Activated CD8-positive, alpha-beta memory T cell treated with anti-CD3 and anti-CD28 coated beads for 1 hour (primary cell): ENCODE measurements at places on chromosomes 4 and X.

DNA sequence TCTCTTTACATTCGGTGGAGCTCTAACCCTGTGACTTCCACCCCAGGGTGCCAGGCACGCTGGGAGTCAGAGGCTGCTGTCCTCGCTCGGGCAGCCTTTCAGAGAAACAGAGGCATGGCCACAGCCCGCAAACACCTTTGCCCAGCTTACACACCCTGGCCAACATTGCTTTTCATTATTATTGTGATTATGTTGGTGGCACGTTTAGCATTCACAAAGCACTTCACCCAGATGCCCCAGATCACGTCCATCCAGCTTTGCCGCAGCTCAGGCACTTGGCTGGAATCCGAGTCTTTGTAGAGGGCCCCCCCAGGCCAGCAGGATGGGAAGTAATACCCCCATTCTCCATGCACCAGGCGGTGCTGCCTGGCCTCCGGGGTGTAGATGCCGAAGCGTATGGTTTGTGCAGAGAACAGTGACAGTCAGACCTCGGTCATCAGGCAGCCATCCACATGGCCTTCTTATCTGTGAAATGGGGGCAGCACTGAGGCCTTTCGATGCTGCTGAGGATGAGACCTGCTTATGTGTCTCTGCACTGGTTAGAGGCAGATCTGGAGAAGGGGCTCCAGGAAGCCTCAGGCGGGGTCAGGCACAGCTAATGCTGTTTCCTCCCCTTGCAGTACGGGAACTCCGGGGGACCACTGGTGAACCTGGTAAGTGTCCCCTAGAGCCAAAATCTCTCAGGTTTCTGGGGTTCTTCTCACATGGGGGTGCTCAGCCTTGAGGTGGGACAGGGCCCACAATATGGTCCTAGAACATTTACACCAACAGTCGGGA lies 22.3 kb downstream of the HTRA3 start:
- DNase-seq, result no peak

DNA sequence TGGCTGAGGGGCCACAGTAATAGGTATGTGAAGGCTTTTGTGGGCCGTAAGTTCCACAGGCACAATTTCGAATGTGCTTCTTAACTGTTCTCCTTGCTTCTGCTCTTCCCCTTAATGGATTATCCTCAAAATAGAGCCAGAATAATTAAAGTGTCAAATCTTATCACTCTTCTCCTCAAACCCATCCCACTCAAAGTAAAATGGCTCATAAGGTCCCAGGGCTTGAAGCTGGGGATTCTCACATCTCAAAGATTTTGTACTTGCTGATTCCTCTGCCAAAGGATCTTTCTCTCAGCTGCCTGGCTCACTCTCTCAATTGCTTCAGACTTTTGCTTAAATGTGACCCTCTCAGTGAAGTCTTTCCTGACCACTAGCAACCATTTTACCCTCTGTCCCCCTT lies 16.6 kb downstream of the ADAMTS3 start:
- no peak for DNase-seq

DNA sequence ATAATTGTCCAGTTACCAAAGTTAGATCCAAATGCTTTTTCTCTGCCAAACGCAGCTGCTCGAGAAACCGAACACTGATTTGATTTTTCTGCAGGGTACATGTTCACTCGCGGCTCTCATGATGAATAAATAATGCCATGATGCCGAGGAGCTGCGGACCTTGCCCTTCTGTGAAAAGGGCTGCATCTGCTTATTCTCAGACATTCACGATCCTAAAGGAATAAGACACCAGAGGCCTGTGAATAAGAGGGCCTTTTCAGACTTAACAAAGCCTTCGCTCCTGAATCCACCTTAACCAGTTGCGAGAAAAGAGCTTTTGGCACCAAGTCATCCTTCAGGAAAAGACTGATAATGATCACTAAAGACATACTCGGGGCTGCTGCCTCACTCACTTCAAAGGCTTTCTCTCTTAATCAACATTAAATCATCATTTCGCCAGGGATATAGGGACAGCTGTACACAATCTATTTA lies 147.5 kb downstream of the FBXO8 start:
- no peak for DNase-seq

- DNase-seq, result no peak
Observed at GRCh38 chr4:167383291-167383690, 149.0 kb upstream of the SPOCK3 start.

GRCh38 chrX:153921070-153921469 lies 5.0 kb downstream of the ARHGAP4 start:
- no peak for DNase-seq

DNA sequence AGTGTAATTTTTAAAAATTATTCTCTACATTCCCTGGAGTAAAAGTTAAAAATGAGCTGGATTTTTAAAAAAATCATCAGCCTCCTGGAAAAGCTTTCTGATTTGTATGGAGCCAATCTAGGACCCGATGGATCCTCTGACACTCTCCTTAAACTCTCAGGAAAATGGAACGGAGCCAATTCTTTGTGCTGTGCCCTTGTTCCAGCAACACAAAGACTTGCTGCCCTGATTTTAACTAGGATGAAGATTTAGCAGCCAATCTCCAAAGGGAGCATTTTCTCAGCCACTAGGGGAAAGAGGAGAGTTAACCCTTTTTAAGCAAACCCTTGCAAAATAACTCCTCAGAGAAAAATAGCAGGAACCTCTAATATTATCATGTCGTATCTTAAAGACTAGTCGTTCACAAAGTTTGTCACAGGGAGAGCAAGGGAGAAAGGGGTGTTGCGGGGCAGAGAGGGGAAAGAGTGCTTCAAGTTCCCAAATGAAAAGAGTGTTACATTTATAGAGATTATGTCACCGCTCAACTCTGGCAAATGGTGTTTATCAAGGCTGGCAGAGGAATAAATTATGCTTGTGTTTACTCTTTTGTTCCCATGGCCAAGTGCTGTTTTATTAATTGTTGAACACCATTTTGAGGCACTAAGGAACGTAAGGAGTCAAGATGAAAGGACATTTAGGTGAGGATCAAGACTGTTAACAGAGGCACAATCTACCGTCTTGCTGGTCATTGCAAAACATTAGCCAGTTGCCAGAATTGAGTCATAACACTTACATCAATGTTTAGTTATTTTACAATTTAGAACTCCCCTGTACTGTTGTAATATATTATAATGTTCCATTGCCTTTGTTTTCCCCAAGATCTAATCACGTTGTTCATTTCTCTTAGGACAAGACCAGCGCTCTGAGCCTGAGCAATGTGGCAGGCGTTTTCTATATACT lies 250.7 kb downstream of the THOC2 start:
- no peak for DNase-seq

DNA sequence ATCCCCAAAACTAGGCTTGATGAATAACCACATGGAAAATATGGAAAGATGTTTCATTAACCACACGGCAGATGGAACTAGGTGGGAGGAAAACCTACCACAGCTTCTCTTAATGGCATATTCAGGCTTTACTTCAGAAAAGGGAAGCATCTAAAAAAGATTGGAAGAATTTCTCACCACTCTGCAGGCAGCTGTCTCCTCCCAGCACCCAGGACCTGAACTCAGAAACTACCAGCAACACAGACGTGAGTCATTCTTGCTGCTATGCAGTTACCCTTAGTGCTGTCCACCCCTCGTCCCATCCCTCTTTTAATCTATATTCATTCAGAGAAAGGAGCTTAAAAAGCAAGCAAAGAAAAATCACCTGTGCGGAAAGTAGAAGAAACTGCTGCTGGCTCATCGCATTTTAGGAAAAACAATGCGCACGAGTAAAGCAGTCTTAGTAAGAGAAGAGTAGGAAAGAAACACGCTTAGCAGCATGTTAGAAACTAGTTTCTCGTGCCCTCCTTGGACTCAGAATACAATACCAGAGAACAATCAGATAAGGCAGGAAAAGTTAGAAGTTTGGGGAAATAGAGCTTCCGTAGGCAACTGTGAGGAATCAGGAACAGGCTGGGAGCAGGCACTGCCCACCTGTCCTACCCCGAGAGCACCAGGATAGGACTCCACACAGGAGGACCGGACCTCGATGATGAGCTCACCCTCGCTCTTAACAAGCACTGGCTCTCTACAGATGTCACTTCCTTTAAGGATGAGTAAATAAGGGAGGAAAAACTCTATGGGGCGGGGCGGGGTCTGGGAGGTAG lies 48.1 kb upstream of the ENPP6 start:
- no peak for DNase-seq

DNA sequence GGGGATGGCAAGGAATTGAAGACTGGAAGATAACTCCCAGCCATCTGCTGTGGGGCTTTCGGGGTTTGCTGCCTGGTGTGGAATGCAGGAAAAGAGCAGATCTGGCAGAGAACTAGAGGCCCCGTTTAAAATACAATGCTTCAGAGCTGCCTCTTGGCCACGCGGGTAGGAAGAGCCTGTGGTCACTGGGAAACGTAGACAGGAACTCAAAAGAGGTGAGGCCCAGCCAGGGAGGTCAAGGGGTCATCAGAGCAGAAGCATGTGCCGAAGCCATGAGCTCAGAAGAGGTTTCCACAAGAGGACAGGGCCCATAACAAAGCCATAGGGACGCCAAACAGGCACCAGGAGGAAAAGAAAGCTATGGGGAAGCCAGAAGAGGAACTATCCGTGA lies 14.5 kb upstream of the STS start:
- DNase-seq, result no peak

DNA sequence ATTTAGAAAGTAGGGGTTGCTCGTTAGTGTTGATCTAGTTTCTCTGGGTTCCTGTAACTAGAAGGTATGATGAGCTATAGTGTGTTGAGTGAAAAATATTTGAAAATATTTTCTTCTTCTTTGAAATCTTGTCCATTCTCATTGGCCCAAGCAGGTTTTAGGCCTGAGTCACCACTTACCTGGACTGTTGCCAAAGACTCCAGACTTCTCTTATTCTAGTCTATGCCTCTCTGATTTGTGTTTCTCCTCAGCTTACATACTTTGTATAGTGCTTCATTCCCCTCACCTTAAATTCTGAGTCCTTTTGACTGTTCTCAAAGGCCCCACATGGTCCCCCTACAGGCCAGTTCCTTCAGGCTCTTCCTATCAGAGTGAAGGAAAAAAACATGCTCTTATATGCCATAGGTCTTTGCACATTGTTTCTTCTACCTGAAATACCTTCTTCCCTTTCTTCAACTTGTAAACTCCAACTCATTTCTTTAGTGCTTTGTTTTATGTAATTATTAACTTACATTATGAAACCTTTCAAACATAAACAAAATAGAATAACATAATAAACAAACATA lies 258.2 kb downstream of the PPP1R2C start:
- DNase-seq, result no peak

GRCh38 chr4:83830138-83830888 lies 294.4 kb downstream of the GPAT3 start:
- no peak for DNase-seq

- no peak for DNase-seq
Observed at GRCh38 chrX:33989936-33990335, 142.2 kb downstream of the FAM47A start.

DNA sequence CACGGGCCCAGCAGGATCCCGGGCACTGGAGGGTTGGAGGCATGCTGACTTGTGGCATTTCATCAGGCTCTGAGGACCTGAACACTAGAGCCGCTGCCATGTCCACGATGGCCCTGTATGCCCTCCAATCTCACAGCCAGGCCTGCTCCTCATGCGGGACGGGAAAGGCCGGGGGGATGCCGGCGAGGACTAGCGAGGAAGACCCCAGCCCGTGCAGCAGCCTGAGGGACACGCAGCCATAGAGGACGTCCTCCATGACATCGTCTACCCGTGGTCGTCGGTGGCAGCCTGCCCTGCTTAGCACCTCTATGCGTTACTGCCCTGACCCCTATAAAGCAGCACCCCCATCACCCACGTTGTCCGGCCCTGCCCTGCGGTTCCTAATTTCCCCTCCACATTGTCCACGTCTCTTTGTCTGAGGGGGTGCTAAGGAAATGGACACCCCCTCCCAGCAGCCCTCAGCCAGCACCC lies 32.6 kb downstream of the HMX1 start:
- DNase-seq, result no peak

- DNase-seq, result no peak
Observed at GRCh38 chr4:137644201-137644600, 111.9 kb upstream of the PCDH18 start.

DNA sequence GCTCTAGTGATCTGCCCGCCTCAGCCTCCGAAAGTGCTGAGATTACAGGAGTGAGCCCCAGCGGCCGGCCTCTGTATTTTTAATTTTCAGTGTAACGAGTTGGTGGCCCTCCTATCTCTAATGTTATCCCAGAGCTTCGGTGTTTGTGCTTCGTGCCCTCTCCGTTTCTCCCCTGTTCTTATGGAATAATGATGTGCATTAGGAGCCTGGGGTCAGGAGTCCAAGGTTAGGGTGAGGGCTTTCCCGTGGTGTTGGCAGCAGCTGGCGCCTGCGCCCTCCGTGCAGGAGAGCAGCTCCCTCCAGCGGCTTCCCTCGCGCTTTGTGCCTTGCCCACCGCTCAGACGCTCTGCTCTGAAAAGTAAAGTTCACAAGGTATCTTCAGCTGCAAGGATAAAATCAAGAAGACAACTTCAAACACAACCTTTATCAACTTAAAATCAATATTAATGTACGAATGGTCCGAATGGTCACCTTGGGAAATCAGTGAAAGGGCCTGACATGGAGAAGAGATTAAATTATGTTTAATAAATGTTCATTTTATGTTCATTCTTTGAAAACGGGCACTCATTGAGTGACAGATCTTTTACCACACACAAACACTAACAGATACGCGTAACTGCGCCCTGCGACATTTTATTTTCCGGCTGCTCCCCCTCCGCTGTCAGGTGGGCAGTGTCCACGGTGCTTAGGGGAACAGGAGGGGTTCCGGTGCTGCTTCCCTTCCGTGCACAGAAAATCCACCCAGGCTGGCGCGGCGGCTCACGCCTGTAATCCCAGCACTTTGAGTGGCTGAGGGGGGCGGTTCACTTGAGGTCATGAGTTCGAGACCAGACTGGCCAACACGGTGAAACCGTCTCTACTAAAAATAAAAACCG lies 62.4 kb downstream of the TRAPPC11 start:
- no peak for DNase-seq

- DNase-seq, result no peak
Observed at GRCh38 chr4:61614231-61614630, 414.1 kb downstream of the ADGRL3 start.

DNA sequence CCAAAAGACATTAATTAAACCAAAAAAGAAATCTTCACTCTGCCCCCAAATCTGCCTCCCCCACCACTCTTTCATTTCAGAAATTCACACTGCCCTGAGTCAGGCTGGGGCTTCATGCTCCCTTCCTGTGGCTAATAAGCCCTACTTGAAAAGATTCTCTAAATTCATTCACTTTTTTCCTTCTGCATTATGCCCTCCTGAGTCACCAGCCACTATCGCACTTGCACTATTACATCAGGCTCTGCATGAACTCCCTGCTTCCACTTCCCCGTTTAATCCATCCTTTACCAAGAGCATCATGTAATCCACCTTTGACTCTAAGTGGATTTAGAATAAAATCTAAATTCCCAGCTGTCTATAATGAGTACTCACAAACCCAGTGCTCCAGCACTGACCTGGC lies 295.4 kb upstream of the KLF3 start:
- DNase-seq, result no peak

- DNase-seq, result no peak
Observed at GRCh38 chr4:187436251-187436650, 559.3 kb upstream of the ZFP42 start.

- no peak for DNase-seq
Observed at GRCh38 chr4:61004651-61005170, 195.4 kb upstream of the ADGRL3 start.
